Pancreas (tissue), 10 donors: ENCODE measurements at places on chromosomes 7 and 10. TPM values are rescaled to one million over a fixed set of nuclear protein-coding genes. Genes with fewer than 3 reads are reported as not detected.

DNA sequence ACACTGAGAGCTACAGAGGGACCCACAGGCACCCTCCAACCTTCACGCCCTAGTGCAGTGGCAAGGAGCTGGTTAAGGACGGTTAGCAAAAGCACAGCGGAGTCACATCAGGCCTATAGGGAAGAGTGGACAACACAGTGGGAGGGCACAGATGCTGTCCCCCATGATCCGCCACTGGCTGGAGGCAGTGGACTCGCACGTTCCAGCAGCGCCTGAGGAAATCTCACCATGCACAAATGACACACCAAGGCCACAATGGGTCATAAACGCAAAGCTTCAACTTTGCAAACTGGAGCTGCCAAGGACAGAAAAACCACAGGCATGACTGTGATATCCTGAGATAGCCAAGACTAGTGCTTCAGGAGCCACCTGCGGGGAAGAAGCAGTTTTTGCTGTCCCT lies 58.8 kb downstream of the GRB10 start:
- DNase-seq = no peak

DNA sequence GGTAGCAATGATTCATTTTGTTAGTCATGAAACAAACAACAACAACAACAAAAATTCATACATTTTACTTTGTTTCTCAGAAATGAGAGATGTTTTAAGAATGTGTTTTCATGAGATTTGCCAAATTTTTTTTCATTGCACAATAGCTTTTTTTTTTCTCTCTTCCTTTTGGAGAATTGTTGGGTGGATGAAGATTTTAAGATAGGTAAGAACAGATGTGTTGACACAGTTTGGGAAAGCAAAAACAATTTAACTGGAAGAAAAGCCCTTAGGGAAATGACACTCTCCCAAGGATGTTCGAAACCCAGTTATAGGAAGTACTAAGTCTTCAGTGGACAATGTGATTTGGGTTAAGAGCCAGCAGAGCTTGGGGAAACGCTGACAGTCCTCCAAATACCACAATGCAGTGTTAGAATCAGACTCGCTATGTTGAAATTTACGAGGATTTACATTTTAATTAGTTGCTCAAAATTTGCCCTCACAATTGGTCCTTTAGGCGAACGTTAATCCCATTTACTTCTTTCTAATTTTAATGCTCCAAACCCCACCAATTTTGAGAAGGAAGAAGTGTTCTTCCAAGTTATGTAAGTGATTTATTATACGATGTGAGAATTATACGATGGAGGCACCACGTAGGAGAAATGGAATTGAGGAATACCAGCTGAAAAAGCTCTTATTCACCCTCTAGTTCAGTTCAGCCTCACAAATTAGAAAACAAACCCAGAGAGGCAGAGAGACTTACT lies 61.2 kb downstream of the HHEX start:
- no peak for DNase-seq

GRCh38 chr10:64528294-64529002 lies 1007.2 kb downstream of the REEP3 start:
- no peak for DNase-seq

DNA sequence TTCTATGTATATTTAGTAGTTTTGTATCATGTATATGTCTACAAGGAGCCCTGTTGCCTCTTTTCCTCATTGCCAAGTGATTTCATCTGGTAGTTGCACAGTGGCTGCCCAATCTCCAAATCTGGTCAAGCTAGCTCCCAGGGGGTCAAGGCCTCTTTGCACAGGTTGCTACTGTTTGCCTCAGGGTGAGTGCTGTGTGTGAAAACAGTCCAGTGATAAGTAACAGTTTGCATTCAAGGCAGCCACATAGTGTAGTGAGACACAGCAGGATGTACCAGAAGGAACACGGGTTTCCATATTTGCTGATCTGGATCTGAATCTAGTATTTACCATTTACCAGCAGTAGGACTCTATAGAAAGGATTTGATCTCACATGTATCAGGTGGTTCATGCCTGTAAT lies 13.3 kb upstream of the EPC1 start:
- no peak for DNase-seq

The FXYD4 gene
- polyA plus RNA-seq = not detected

The OLAH gene
- polyA plus RNA-seq = not detected

The CYP17A1 gene
- 0.35 TPM for polyA plus RNA-seq

The DRGX gene
- not detected for polyA plus RNA-seq
